ENCODE measurements at places on chromosomes 13 and 19. TPM values are rescaled to one million over a fixed set of nuclear protein-coding genes. Genes with fewer than 3 reads are reported as not detected.

The CLIP3 gene
- 79.1 TPM for total RNA-seq

The DZIP1 gene
- total RNA-seq, result 40.3 TPM

The C19orf73 gene
- total RNA-seq, result 0.95 TPM

DNA sequence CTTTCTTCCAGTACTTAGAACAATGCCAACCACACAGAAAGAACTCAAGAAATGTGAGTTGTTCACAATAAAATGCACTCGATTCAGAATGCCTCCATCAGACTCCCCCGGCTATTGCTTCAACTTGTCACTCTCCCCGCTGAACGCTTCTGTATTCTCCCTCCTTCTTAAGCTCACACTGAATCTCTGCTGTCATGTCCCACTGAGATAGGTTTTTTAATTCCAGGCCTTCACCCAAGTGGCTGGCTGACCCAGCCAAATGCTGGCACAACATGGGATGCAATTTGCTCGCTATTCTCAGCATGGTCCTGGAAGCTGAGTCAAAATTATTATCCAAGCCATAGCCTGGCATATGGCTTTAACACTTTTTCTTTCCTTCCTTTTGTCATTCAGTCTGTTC, 76.8 kb upstream of the SERP2 start:
- peaks cover 7% of the 10 kb centered on the region for H3K36me3 ChIP-seq
- peaks cover 4% of the 10 kb centered on the region for H3K27me3 ChIP-seq
- DNase-seq, result no peak
- no peak overlapping the region for H3K4me3 ChIP-seq

DNA sequence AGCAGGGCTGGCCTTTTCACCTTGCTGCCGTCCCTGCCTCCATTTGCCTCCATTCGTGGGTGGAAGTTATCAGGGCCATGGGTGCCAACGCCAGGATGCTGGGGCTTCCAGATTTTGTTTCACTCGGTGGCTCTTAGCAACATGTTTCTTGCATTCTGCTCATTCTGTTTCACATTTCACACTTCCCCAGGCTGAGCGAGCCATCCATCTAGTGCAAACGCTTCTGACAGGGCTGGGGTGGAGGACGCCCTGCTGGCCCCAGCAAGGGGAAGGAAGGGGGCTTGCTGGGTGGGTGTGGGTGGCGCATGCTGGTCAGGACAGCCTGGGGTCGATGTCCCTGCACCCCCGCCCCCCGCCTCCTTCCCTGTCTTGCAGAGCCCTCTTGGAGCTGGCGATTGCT, 165.2 kb downstream of the URI1 start:
- H3K4me1 ChIP-seq, result no peaks in the 10 kb centered on the region
- H3K36me3 ChIP-seq, result no peaks in the 10 kb centered on the region
- H3K27ac ChIP-seq, result no peak overlapping the region
- H3K27me3 ChIP-seq, result peaks cover 4% of the 10 kb centered on the region
- DNase-seq, result no peak
- no peak overlapping the region for H3K4me3 ChIP-seq

- H3K27ac ChIP-seq, result no peak overlapping the region
- H3K36me3 ChIP-seq, result no peaks in the 10 kb centered on the region
- no peaks in the 10 kb centered on the region for H3K27me3 ChIP-seq
- H3K4me1 ChIP-seq, result no peaks in the 10 kb centered on the region
Observed at GRCh38 chr13:34720618-34721017, 221.5 kb upstream of the NBEA start.
